ENCODE measurements at places on chromosomes 2 and 18.

DNA sequence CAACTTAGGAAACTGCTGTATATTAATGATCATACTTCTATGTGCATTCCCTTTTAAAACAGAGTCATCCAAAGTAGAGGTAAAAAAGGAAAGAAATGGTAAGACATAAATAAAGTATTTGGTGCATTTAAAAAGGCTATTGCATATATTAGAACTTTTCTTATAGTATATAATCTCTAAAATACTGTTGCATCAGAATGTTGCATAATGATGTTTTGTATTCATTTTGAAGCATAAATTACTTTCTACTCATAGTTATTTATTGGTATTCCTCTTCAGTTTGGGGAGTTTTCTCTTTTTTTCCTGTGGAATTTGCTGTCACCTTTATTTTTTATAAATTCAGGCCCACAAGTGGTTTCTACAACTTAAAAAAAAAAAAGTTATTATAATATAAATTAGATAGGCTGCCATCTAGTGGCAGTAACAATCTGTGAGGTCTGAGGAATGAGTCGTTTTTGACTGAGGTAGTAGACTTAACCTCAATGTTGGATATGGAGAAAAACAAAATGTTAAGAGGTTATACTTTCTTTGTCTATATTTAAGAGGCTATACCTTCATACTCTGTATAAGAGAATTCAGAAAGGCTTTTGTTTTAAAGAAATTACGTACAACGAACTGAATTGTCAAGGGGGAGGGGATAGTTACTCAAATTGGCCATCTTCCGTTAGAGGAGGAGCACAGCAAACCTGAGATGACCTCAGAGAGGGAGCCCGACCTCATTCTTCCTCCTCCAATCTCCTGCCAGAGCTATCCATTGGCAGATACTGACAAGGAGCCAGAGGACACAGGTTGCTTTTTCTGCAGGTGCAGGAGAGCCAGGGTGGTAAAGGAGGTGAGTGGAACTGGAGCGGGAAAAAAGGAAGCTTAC lies 23.8 kb downstream of the ANKAR start:
- DNase-seq, result peak; percentile 23

GRCh38 chr2:75703589-75704287 lies 7.0 kb downstream of the GCFC2 start:
- no peak for DNase-seq

GRCh38 chr2:144515696-144516410 lies 4.1 kb downstream of the ZEB2 start:
- no peak for DNase-seq

DNA sequence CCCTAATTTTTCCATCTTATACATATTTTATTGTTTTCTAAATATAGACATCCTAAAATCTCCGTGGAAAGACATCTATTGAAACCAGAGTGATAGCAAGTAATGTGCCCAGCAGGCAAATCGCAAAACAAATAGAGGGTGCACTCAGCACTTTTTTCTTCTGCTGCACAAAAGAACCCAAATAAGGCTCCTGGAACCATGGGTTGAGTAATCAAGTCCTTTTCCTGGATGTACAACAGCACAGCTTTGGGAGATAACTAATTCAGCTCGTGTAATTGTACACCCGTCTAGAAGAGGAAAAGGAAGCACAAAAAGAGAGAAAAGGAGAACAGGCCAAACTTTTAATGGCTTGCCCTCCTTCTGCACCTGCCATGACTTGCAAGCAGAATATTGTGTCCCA lies 126.9 kb upstream of the TLK1 start:
- no peak for DNase-seq

DNA sequence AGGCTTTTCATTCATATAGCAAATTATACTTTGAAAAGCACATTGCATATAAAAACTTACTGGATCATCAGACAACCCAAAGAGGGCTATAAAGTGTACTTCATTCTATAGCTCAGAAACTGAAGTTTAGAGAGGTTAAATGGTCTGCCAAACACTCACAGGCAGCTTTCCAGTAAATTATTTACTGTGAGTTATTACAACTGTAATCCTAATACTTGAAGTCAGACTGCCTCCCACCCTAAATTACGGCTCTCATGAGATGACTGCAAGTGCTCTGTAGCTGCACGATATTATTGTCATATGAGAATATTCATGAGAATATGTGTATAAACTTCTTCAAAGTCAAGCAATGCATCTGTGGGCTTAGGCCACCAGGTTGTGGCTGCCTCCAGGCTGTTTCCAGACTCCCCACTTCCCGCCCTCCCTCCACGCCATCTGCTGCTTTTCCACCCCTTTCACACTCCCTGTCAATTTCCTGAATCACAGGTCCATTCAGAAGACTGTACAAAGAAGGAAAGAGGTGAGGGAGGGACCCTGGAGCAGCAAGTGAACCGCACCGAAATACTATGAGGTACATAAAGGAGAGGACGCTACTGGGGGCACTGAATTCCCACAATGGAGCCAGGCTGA lies 111.1 kb upstream of the SPOPL start:
- DNase-seq, result no peak

- no peak for DNase-seq
Observed at GRCh38 chr2:201196003-201196402, 13.1 kb downstream of the CASP10 start.

DNA sequence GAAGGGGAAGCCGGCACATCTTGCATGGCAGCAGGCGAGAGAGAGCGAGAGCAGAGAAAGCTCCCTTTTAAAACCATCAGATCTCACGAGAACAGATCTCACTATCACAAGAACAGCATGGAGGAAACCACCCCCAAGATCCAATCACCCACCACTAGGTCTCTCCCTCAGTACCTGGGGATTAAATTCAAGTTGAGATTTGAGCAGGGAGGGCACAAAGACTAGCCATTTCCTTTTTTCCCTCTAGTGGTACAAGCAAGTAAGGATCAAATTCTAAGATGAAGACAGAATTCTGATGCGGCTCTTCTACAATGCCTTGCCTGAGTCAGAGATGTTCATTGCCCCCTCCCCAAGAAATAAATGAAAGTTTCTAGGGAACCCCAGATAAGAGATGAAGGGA lies 45.6 kb upstream of the ANKRD44 start:
- DNase-seq, result no peak

DNA sequence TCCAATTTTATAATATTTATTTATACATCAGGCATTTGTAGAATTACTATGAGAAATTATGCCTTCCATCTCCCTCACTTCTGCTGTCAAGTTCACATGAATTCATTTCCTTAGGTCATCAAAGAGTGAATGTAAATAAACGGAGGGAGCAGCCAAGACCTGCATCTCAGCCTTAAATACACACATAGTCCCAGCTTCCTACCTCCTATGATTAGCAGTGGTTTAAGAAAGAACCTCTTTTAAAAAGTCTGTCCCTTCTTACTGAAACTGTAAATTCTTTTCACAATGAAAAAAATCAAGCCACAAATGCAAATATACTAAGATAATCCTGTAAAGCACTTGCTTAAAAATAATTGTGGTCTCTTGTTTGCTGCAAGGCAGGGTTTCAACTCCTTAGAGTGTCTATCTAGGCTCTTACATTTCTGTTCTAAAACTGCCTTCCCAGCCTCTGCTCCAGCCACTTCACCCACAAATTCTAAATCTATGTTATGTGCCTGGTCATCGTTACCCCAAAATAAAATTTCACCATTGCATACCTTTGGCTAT lies 532.7 kb upstream of the FSHR start:
- peak; percentile 5 for DNase-seq

- no peak for DNase-seq
Observed at GRCh38 chr2:143084462-143084861, 44.8 kb upstream of the ARHGAP15 start.

DNA sequence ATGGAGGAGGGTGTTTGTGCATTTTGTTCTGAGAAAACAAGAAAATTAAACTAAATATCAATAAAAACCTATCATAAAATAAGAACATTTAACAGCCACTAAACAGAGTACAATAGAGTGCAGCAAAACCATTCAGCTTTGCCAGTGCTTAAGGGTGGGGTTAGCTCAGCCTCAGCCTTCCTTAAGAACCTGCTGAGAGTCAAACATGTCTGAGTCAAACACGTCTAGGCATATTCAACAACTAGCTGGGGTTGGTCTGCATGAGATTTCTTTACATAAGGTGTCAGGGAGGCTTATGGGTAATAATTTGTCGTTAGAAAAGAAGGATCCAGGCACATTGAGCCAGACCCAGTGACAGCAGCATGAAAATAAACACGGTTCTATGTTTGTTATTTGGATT lies 298.2 kb downstream of the SP3 start:
- no peak for DNase-seq

- DNase-seq, result peak; percentile 66
Observed at GRCh38 chr2:1750933-1751766, 6.8 kb upstream of the PXDN start.

DNA sequence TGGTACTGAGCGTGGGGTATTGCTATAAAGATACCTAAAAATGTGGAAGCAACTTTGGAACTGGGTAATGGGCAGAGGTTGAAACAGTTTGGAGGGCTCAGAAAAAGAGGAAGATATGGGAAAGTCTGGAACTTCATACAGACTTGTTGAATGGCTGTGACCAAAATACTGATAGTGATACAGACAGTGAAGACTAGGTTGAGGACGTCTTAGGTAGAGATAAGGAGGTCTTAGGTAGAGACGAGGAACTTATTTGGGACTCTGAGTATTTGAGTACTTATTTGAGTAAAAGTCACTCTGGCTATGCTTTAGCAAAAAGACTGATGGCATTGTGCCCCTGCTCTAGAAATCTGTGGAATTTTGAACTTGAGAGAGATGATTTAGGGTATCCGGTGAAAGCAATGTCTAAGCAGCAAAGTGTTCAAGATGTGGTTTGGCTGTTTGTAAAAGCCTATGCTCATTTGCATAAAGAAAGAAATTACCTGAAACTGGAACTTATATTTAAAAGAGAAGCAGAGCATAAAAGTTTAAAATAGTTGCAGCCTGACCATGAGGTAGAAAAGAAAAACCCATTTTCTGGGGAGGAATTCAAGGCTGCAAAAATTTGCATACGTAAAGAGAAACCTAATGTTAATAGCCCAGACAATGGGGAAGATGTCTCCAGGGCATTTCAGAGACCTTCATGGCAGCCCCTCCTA lies 219.6 kb downstream of the PDE1A start:
- DNase-seq, result no peak

GRCh38 chr2:27021253-27022049 lies 11.3 kb upstream of the TMEM214 start:
- no peak for DNase-seq
